Aorta (tissue), 5 donors: ENCODE measurements at places on chromosomes 11 and 22. TPM values are rescaled to one million over a fixed set of nuclear protein-coding genes. Genes with fewer than 3 reads are reported as not detected.
A peak's percentile ranks its signal among the peaks of the same experiment; 100 is the strongest.

DNA sequence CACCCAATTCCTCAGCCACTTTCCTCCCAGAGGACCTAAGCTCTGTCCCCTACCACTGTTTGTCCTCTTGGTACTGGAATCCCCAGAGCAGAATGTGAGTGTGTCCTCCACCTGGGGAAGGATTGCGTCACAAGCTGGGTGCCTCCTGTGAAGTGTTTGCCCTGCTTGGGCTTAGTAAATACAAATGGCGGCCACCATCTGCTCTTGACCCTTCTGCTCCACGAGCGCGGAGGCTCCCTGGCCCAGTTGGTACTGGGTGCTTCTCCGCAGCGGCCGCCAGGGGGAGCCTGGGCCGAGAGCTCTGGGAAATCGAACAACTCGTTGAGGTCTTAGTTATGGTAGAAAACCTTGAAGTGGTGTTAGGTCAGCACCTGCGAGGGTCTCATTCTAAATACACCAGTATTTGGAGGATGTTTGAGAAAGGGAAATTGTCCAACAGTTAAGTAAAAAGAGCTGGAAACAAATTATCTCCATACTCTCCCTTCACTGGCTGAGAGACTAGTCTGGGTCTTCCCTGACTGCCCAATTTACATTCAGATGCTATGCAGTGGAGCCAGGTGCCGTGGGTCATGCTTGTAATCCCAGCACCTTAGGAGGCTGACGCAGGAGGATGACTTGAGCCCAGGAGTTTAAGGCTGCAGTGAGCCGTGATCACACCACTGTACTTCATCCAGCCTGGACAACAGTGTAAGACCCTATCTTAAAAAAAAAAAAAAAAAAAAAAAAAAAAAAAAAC, 74.6 kb upstream of the TEAD1 start:
- H3K4me3 ChIP-seq, result no peak overlapping the region
- H3K27me3 ChIP-seq, result no peaks in the 10 kb centered on the region
- no peak overlapping the region for H3K27ac ChIP-seq
- H3K4me1 ChIP-seq, result no peaks in the 10 kb centered on the region
- DNase-seq, result peak; percentile 81
- no peaks in the 10 kb centered on the region for H3K36me3 ChIP-seq

GP1BB gene
- not detected for total RNA-seq

GRCh38 chr11:88799771-88800500, 265.8 kb downstream of the GRM5 start:
- no peaks in the 10 kb centered on the region for H3K4me1 ChIP-seq
- no peak for DNase-seq
- H3K4me3 ChIP-seq, result no peak overlapping the region
- H3K36me3 ChIP-seq, result no peaks in the 10 kb centered on the region
- H3K27ac ChIP-seq, result no peak overlapping the region

DNA sequence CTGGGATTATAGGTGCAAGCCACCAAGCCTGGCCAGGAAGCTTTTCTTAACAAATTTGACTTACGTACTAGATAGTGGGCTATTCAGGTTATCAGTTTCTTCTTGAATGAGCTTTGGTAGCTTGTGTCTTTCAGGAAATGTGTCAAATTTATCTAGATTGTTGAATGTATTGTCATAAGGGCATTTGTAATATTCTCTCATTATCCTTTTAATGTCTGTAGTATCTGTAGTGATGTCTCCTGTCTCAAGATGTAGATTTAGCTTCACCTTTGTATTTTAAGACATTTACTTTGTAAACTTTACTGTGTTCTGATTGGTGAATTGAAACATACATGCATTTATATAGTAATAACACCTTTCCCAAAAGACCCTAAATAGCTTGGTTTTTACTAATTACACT, 20.7 kb downstream of the ARHGAP8 start:
- H3K36me3 ChIP-seq, result no peaks in the 10 kb centered on the region
- H3K4me3 ChIP-seq, result no peak overlapping the region
- no peak for DNase-seq
- no peaks in the 10 kb centered on the region for H3K27me3 ChIP-seq
- no peak overlapping the region for H3K27ac ChIP-seq
- no peaks in the 10 kb centered on the region for H3K4me1 ChIP-seq

- no peak for DNase-seq
- H3K4me1 ChIP-seq, result no peaks in the 10 kb centered on the region
- H3K27me3 ChIP-seq, result no peaks in the 10 kb centered on the region
- H3K27ac ChIP-seq, result no peak overlapping the region
- H3K36me3 ChIP-seq, result no peaks in the 10 kb centered on the region
These were observed 112.8 kb upstream of the C11orf87 start for GRCh38 chr11:109309153-109309552.

TMEM25 gene
- 20.7 TPM for total RNA-seq

ASPHD2 gene
- 1.5 TPM for total RNA-seq

BACE1 gene
- 36.3 TPM for total RNA-seq

DNA sequence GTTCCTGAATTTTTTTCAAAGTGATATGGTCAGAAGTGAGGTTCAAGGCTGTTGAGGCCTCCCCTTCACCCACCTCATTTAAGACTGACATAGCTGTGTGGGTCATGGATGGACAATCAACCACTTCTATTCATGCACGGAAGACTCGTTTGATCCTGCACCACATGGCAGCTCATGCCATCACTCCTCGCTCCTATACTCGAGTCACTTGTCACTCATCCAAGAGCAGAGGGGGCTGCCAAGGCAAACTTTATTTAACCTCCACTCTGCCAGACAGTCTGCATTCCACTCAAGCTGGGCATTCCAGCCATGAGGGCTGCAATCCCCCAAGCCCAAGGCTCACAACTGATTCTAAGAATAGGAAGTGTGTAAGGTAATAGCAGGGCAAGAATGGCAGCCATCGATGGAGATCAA, 34.1 kb downstream of the SNX19 start:
- no peaks in the 10 kb centered on the region for H3K27me3 ChIP-seq
- peaks cover 8% of the 10 kb centered on the region for H3K4me1 ChIP-seq
- no peak overlapping the region for H3K4me3 ChIP-seq
- DNase-seq, result peak; percentile 83
- H3K27ac ChIP-seq, result no peak overlapping the region
- H3K36me3 ChIP-seq, result peaks cover 5% of the 10 kb centered on the region

DRD2 gene
- 0.58 TPM for total RNA-seq

DNA sequence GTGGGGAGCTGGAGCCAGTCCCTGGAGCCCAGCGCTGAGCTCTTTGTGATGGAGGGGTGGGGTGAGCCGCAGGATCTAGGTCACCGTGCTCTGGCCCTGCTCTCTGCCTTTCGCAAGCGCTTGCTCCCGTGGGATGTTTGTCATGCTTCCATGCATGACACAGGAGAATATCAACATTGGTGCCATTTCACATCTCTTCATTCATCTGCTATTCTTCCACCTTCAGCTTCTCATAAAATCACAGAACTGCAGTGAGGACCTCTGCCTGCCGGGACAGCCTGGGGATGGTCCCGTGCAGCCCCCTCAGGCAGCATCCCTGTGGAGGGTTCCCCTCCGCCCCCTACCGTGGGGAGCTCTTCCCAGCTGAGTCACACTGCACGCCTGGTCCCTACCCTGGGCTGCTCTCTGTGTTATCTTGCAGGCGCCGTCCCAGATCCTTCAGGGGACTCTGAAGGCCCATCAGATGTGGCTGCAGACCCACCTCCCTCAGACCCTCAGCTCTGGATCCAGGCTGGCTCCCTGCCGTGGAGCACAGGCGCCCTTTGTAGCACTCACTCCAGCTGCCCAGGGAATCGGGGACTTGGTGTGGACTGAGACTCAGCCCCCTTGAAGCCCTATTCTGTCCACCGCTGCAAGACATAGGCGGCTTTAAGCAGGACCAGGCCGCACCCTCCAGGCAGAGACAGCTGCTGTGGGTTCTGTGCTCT, 5.1 kb upstream of the SEPTIN5 start:
- no peak overlapping the region for H3K4me3 ChIP-seq
- peak; percentile 36 for DNase-seq
- H3K27ac ChIP-seq, result no peak overlapping the region
- no peaks in the 10 kb centered on the region for H3K4me1 ChIP-seq

GRCh38 chr11:69398529-69399492, 82.7 kb upstream of the LINC01488 start:
- H3K27me3 ChIP-seq, result no peaks in the 10 kb centered on the region
- no peaks in the 10 kb centered on the region for H3K4me1 ChIP-seq
- no peak overlapping the region for H3K27ac ChIP-seq
- DNase-seq, result no peak

SYCE3 gene
- not detected for total RNA-seq

GRCh38 chr11:10607462-10608132, 39.1 kb upstream of the LYVE1 start:
- peak overlapping the region; percentile 36 for H3K27ac ChIP-seq
- no peaks in the 10 kb centered on the region for H3K27me3 ChIP-seq
- H3K4me1 ChIP-seq, result peaks cover 5% of the 10 kb centered on the region

- H3K4me1 ChIP-seq, result no peaks in the 10 kb centered on the region
- H3K4me3 ChIP-seq, result no peak overlapping the region
- H3K27ac ChIP-seq, result no peak overlapping the region
- H3K36me3 ChIP-seq, result no peaks in the 10 kb centered on the region
- DNase-seq, result no peak
These were observed 14.5 kb downstream of the SLC35F2 start for GRCh38 chr11:107844041-107844440.

SYT13 gene
- total RNA-seq, result 0.36 TPM

DNA sequence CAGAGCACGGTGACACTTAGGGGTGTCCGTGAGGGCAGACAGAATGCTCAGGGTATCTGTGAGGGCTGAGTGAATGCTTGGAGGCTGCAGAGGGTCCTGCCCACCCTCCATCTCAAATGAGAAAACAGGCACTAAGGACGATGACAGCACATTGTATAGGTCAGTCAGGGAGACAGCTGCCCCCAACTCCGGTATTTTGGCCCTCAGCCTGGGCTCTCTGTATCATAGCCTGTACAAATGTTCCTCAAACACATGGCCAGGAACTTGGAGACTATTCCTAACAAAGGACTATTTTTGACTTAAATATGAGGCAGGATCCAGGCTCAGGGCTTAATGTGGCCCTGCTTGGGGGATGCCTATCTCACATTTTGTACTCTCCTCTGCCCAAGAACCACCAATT, 145.4 kb downstream of the OPCML start:
- H3K4me3 ChIP-seq, result no peak overlapping the region
- no peak overlapping the region for H3K27ac ChIP-seq
- H3K36me3 ChIP-seq, result no peaks in the 10 kb centered on the region
- H3K4me1 ChIP-seq, result no peaks in the 10 kb centered on the region

GRCh38 chr11:112538534-112539280, 278.0 kb upstream of the PLET1 start:
- H3K4me1 ChIP-seq, result no peaks in the 10 kb centered on the region
- H3K27me3 ChIP-seq, result no peaks in the 10 kb centered on the region
- H3K4me3 ChIP-seq, result no peak overlapping the region
- no peak overlapping the region for H3K27ac ChIP-seq

- H3K27me3 ChIP-seq, result no peaks in the 10 kb centered on the region
- no peaks in the 10 kb centered on the region for H3K36me3 ChIP-seq
- no peak overlapping the region for H3K27ac ChIP-seq
- no peak for DNase-seq
These were observed 39.3 kb upstream of the MYO18B start for GRCh38 chr22:25702571-25703167.

DNA sequence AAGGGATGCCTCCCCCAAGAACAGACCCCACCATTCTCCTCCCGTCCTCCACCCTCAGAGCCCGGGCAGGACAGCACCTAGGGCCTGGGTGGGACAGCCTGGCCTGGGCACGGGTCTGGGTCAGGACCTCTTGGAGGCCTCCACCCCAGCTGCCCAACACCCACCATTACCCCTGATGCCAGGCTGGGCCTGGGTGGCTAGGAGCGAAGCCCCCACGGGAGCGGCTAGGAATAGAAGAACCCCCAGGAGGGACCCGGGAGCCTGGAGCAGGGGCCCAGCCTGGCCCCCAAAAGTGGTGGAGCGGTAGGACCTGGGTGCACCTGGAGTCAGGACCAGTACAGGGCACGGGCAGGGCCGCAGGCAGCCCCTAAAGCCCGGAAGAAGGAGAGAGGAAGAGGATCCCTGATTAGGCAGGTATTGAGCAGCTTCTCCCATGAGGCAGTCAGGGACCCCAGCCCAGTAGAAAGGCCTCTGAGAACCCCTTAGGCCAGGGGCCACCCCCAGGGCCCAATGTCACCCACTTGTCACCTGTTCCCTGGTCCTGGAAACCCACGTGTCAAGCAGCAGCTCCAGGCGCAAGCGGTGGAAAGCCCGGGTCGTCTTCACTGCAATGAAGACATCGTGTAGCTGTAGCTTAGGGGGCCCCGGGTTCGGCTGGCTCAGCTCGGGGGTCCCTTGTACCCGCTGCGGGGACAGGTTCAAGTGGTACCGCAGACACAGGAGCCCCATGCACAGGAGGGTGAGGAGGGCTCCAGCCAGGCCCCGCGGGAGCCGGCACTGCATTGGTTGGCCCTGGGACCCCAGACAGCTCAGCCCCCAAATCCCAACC, 575 bp downstream of the MFNG start:
- no peak overlapping the region for H3K4me3 ChIP-seq
- H3K27ac ChIP-seq, result no peak overlapping the region
- no peaks in the 10 kb centered on the region for H3K27me3 ChIP-seq
- no peaks in the 10 kb centered on the region for H3K36me3 ChIP-seq
- DNase-seq, result no peak
- no peaks in the 10 kb centered on the region for H3K4me1 ChIP-seq

GRCh38 chr22:32717337-32718240, 83.9 kb upstream of the TIMP3 start:
- H3K27me3 ChIP-seq, result no peaks in the 10 kb centered on the region
- no peaks in the 10 kb centered on the region for H3K4me1 ChIP-seq
- H3K27ac ChIP-seq, result no peak overlapping the region
- H3K4me3 ChIP-seq, result no peak overlapping the region

- H3K4me3 ChIP-seq, result no peak overlapping the region
- H3K4me1 ChIP-seq, result no peaks in the 10 kb centered on the region
- H3K36me3 ChIP-seq, result no peaks in the 10 kb centered on the region
- no peak for DNase-seq
- no peaks in the 10 kb centered on the region for H3K27me3 ChIP-seq
- H3K27ac ChIP-seq, result no peak overlapping the region
These were observed 48.9 kb downstream of the LMO2 start for GRCh38 chr11:33843018-33843417.

DNA sequence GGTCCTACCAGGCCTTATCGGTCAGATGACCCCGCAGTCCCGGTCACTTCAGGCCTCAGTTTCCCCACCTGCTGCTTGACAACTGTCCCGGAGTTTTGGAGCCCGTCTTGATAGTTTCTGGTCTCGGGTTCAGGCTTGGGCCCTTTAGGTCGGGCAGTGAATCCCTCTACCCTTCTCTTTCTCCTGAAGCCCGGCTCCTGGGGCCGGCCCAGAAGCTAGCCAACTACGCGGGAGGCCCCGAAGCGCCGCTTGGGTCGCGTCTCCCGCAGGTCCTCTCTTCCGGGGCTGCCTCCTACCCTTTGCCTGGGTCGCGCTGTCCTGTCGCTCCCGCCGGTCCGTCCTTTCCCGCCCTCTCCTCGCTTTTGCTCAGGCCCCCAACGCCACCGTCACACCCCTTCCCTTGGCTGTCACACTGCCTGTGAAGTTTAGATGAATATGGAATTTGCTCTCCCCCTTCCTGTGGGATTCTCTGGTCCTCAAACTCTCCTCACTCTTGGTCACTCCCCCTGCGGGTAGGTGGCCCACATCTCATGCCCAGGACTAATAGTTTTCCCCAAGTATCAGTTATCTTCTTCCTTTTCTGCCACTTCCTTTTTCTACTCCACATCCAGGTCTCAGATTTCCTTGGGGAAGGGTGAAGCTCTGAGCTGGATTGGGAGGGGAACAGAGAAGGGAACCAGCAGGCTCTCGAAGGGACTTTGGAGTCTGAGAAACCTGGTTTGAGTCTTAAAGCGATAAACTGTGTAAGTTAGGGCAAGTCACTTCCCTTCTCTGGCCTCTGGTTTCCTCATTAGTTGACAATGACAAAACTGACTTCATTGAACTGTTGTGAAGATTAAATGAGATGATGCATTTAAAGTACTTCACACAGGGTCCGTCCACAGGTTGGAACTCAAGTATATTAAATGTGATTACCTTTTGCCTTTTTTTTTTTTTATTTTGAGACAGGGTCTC, 790 bp downstream of the RAB1B start:
- H3K4me3 ChIP-seq, result peak overlapping the region; percentile 77
- peaks cover 2% of the 10 kb centered on the region for H3K36me3 ChIP-seq
- no peak for DNase-seq
- H3K4me1 ChIP-seq, result no peaks in the 10 kb centered on the region
- H3K27ac ChIP-seq, result peak overlapping the region; percentile 41
